ENCODE measurements at places on chromosomes 7 and 10.

DNA sequence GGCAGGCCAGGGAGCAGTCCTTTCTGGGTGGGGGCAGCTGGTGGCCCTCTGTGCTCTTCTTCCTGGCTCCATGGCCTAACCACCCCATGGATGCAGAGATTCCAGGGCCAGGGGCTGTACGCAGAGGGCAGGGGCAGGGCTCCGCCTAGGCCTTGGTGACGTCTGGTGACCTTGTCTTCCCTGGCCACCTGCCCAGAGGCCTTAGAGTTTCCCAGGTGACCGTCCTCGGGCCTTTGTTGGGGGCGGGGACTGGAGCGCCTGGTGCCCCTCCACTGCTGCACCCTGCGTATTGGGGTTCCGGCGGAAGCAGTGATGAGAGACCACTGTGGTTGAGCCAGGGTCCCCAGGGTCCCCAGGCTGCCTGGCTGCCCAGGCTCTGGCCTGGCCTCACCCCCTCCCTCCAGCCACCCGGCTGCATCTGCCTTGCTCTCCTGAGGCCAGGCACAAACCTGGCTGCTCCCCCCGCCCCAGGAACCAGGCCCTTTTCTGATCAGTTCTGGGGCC is 10.3 kb downstream of the PWWP2B start:
- no peak for DNase-seq

DNA sequence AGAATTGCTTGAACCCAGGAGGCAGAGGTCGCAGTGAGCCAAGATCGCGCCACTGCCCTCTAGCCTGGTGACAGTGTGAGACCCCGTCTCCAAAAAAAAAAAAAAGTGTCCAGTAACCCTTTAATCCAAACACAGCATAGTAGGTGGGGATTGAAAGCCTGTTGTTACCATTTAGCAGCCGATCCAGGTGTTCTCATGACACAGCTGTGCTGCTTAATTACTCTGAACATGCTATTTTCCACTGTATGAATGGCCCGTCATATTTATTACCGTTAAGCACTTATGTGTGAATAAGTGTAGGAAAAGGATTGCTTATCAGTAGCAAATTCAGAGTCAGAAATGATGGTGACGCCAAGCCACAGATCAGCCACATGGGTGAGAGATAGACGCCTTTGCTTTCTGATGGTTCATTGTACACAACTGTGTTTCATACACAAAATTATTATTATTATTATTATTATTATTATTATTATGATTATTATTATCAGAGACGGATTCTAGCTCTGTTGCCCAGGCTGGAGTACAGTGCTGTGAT is 11.6 kb upstream of the ORAI2 start:
- no peak for DNase-seq

DNA sequence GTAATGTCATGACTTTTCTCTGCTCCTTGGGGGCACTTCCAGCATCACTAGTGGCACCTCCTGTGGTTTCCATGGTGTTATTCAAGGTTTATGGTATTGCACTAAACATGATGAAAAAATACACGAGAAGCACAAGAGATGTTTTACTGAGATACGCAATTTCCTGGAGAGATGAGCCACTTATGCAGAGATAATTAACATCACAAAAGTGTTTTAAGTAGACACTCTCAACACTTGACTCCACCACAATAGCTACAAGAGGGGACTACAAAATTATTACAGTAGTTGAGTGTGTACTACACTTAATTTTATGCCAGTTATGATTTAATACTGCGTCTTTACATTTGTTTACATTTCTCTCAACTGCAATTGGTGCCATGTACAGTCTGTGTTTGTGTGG is 906.7 kb downstream of the DNAJB9 start:
- DNase-seq = no peak

DNA sequence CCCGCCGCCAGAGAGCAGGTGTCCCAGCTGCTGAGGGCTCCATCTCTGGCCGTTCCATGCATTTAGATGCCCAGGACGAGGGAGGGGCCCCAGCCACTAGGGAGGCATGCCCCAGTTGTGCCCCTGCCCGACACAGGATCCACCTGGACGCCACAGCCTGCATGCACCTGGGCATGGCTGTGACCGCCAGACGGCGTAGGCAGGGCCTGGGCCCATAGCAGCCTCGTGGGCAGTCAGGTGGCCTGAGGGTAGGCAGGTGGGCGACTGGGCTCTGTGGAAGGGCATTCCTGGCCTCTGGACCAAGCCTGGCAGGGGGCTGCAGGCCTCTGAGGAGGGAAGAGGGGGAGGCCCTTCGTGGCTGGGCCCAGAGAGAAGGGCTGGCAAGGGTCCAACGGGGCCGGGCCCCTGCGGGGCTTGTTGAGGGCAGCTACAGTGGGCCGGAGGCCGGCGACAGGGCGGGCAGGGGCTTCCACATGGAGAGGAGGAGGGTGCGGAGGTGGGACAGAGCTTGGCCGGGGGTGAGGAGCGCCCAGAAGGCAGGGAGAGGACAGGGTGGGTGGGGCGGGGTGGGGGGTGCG is 76.0 kb upstream of the NKX6-2 start:
- DNase-seq = no peak

- DNase-seq = no peak
These were observed 948.8 kb downstream of the GRM8 start for GRCh38 chr7:126303926-126304325.

DNA sequence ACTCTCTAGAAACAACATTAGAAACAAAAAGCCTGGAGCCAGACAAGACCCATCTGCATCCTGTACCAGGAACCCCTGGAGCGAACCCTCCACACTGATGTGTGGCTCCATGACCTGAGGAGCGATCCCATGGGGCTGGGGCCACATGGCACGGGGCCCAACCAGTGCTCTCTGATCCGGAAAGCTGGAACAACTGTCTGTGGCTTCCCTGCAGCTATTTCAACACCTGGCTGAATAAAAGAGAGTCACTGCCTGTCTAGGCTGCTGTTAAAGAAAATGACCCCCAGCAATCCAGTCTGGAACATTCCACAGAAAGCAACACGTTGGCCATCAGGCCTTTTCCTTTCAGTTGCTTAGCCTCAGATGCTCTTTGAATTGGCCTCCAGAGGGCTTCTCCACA is 20.9 kb downstream of the UROS start:
- DNase-seq = no peak

DNA sequence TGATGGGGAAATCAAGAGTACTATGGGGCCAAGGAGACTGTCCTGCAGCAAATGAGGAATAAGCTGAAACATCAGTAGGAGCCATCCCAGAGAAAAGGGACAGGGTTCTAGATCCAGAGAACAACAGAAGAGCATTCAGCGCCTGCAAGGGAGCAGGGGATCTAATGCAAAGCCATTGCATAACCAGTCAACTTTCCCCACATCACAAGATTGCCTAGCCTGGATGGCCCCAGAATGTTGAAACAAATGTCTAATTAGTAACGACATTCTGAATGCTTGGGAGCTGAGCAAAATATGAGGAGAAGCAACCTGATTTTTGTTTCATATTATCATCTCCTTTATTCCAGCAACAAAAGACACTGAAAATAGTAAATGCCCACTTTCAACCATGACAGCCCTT is 2.7 kb upstream of the MPP7 start:
- DNase-seq = no peak

GRCh38 chr7:134085311-134085710 is 41.8 kb upstream of the LRGUK start:
- no peak for DNase-seq

- DNase-seq = peak; percentile 66
These were observed at the start of gene PTPRN2 for GRCh38 chr7:158587162-158588084. Gene PTPRN2 (minus strand): TSS chr7:158587823.

DNA sequence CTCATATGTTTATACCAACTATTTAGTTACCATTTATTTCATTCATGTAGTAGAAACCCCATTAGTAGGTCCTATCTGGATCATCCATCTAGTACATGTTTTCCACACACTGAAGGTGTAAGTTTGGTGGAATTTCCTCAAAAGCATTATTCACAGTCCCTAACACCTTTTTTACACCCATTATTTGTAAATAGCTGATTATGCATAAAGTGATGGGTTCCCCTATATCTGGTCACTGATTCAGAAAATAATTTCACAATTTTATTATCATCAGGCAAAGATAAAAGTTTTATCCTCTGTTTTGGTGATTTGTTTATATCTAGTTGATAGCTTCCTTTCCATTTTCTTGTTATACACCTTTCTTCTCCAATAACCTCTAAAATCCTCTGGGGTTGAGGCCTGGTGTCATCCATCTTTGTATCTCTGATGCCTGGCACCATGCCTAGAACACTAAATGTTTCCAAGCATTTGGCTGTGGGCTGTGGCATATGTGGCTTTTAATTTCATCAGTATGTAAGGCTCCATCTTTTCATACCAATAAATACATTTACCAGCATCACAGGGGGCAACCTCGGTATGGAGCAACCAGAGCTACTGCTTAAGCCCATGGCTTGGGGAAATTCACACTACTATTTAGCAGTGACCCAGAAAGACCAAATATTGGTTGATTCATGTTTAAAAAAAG is 1089.5 kb upstream of the LRRN3 start:
- DNase-seq = no peak

- DNase-seq = no peak
These were observed 11.0 kb downstream of the RPS24 start for GRCh38 chr10:78044699-78045098.

- no peak for DNase-seq
These were observed 78.7 kb downstream of the GATA3 start for GRCh38 chr10:8133146-8133545.

DNA sequence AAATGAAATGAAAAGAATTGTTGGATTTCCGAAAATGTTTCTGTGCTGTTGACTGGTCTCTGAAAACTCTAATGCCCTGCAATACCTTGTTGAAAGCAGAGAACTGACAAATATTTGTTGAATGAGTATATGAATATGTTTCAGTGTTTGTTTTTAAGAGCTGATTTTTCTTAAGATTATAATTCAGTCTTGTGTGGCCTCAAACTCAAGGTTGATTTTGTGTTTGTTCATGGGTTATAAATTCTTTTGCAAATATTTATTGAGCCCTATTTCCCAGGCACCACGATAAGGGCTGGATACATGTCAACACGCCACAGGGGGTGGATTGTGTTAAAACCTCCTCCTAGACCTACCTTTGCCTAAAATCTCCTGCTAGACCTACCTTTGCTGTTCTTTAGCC is 203.9 kb upstream of the PLPP4 start:
- no peak for DNase-seq

DNA sequence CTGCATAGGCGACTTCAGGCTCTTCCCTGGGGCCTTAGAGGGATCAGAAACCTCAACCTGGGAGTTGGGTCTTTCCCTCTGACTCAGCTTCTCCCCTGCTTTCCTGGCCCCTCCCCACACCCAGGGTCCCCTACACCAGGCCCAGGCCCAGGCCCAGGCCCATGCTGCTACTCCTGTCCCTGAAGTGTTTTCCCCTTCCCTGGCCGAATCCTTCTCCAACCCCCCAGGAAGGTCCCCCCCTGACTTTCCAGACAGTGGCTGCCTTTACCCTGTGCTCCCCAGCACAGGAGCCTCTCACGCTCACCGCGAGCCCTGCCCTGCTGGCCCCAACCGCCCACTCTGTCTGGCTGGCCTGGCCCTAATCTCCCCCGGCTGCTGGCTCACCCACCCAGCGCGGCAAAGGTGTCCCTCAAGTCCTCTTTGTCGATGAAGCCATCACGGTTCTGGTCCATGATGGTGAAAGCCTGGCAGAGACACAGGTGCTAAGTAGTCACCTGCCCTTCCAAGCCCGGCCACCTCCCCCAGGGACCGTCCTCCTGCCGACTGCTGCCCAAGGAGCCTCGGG is 6.4 kb downstream of the MYL10 start:
- DNase-seq = no peak

DNA sequence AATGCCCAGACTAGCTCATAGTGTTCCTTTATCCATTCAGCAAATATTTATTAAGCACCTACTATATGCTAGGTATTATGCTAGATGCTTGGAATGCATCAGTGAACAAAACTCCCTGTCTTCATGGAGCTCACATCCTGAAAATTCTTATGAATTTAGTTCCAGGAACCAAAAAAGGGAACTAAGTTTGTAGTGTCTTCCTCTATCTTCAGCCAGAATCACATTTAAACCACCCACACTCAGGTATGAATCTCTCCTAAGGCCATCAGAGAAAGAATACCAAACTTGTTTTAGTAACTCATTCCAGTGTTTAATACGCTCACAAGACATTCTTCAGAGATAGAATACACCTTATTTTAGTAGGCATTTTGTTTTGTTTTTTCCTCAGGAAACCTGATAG is 10.1 kb upstream of the EGR2 start:
- DNase-seq = no peak

DNA sequence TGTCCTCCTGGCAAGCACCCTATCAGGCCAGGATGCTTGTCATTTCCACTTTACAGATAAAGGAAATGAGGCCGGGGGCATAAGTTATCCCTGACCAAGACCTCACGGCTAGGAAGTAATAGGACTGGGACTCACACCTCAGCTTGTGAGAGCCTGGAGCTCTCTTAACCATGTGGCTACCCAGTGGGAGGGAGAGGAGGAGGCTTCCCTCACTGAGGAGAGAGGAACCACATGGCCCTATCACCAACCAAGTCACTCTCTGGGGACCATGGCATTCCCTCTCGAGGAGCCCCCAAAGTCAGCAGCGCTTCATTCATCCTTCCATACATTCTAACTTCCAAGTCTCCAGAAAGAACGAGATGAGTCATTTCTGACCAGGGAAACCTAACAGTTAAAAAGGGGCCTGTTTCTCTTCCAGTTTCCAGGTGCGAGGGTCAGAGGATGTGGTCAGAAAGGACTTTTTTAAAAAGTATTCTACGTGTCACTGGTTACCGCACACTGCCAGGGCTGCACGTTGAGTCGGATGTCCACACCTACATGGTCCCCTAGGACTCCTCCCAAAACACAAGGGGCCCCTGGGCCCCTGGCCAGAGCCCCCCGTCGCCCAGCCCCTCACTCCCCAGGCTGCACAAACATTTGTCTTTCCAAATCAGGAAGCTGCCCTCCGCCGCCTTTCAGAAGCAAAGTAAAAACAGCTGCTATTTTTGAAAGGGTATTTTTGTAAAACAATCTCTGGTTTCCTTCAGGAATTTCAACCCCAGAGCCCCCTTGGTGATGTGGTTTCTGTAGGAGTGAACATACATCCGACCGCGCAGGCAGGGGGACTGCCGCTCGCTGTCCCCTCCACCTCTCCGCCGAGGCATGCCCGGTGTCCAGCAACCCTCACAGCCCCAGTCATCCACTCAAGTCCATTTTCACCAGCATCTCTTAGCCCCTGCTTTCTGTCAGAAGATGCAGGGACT is 128.2 kb upstream of the CHST15 start:
- peak; percentile 60 for DNase-seq

GRCh38 chr10:133235265-133235855 is 2.3 kb upstream of the VENTX start:
- no peak for DNase-seq

GRCh38 chr7:24885305-24885704 is 94.7 kb downstream of the OSBPL3 start:
- no peak for DNase-seq

All from kidney capillary endothelial cell (primary cell).